Caco-2 (cell line): ENCODE measurements at places on chromosomes 5 and 9.

GRCh38 chr5:71873191-71873591 is 154.1 kb downstream of the CARTPT start:
- DNase-seq, result no peak

- DNase-seq, result no peak
Measured at GRCh38 chr5:144156767-144157171, 13.7 kb downstream of the YIPF5 start.

DNA sequence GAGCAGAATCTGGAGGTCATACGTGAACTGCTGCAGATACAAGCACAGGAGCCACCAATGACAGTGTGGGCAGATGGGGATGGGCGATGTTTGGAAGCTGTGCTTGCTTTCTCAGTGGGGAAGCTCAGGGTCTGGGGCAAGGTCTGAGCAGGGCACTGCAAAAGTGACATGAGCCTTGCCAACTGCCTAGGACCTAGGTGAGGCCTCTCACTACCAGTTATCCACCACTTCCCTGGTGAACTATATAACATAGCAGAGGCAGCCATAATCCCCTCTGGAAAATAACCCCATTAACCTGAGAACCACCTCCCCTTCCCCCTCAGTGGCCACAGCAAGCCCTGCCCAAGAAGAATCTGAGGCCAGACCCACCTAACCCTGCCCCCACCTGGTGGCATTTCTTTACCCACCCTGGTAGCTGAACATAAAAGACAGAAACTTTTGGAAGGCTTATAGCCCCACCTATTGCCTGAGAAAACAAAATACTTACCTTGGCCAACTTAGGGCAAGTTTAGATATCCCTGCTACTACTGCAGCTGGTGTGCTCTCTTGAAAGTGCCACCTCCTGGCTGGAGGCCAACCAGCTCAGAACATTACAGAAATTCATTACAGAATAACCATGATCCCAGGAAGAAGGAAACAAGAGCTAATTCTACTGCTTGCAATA is 18.8 kb upstream of the SPEF2 start:
- DNase-seq, result no peak

GRCh38 chr5:136679233-136679632 is 313.9 kb upstream of the TRPC7 start:
- DNase-seq, result no peak

- DNase-seq, result no peak
Measured at GRCh38 chr9:133621725-133622267, 12.6 kb upstream of the FAM163B start.

DNA sequence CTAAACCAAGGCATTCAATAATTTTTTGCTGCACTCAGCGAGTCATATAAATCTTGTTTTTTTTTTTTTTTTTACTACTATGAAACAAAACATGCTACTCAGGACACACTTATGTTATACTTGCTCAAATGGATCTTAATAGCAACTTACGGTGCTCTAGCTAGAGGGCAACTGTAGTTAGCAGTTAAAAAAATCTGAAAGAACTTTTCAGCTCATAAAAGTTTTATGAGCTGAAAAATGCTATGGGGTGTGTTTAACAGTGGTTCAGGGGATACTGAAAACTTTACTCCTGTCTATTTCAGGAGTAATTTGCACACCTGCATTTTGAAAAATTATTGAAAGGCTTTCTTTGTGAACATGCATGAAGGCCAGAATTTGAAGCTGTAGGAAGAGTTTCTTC is 53.4 kb downstream of the VCAN start:
- no peak for DNase-seq

- no peak for DNase-seq
Measured at GRCh38 chr5:7717691-7718090, 133.2 kb downstream of the CFAP90 start.

- DNase-seq, result no peak
Measured at GRCh38 chr9:91930475-91930874, 19.6 kb downstream of the ROR2 start.

GRCh38 chr5:112329419-112330090 is 89.5 kb downstream of the EPB41L4A start:
- no peak for DNase-seq

- no peak for DNase-seq
Measured at GRCh38 chr5:77437194-77437593, 54.9 kb downstream of the WDR41 start.

DNA sequence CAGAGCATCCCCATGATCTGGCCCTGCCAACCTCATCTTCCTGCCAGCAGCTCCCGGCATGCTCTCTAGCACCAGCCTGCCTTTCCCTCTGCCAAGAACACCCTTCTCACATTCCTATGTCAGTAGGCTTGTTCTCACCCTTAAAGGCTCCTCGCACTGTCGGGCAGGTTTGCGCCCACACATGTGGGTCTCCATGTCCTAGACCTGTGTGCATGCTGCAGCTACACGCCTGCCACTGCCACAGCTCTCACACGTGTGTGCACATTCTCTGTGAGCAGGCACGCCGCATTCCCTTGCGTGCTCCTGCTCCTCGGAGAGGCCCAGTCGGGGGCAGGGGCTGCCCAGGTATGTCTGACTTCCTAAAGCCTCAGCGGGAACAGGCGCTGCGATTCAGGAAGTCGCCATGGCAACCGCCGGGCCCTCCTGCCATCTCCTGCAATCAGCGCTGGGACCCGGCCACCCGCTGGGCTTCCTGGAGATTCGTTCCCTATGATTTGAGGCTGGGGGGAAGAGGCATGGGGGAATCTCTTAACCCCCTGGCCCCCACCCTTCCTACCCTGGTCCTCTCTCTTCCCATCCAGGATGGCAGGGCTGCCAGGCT is 28.1 kb downstream of the NDUFA8 start:
- DNase-seq, result no peak

DNA sequence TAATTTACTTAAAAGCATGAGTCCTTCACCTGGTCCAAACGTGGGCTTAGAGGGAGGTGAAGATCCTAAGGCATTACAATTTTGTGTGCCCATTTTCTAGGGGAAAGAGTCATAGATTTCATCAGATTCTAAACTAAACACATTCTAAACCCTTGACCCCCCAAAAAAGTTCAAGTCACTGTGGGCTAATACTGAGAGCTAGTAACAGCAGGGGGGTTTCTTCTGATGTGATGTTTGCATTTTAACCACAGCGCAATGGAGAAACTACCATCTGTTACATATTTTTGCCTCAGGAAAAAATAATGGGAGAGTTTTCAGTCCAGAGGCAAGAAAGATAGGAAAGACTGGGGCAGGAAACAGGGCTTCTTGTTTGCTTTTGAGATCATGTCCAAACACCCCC is 110.8 kb upstream of the SLC1A3 start:
- DNase-seq, result no peak

DNA sequence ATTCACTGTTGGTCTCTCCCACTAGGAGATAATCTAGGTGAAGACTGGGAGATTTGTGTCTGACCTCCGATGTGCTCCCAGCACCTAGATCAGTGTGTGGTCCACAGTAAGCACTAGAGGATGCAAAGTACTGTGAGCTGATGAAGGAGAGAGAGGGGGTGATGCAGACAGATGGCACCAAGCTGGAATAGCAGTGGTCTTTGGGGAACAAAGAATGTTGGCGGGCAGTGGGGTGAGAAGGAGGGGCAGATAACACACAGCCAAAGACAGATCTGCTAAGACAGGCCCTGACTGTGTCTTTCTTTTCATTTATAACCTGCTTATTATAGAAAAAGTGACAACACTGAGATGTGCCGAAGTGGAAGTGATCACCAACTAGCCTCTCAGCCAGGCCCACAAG is 37.5 kb downstream of the ERGIC1 start:
- DNase-seq, result no peak

DNA sequence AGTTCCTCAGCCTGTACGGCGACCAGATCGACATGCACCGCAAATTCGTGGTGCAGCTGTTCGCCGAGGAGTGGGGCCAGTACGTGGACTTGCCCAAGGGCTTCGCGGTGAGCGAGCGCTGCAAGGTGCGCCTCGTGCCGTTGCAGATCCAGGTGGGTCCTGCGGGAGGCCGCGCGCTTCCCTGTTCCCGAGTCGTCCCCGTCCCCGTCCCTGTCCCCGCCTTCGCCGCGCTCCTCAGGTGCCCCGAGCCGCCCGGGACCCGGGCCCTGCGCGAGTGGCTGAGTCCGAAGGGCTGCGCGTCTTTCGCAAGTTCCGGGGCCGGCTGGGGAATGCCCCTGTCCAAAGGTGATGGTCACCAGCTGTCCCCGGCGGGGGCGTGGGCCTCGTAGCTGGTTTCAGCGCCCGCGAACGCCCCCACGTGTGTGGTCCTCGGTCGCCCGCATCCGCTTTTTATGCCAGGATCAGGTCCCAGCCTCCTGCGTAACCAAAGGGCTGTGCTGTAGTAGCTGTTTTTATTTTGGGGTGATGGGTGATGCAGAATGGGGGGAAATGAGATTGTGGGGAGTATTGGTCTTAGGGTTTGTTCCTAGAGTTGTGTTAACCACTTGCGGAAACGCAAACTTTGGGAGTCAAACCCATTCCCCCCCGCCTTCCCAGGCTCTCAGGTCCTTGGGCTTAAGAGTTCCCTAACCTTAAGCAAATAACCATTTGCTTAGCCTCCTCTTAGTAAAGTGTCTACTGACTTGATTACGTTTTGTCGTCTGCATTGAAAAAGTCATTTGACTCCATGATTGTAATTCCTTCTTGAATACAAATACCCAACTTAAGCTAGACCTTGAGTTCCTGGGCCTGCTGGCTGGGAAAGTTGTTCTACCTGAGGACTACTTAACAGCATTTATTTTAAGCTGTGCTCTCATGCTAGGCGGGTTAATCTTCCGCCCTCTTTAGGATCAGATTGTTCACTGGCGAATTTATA is 663 bp downstream of the ISOC1 start:
- DNase-seq, result peak; percentile 83

GRCh38 chr5:24747327-24747726 is 102.5 kb upstream of the CDH10 start:
- no peak for DNase-seq

- no peak for DNase-seq
Measured at GRCh38 chr5:173961418-173961817, 27.6 kb upstream of the C5orf47 start.

DNA sequence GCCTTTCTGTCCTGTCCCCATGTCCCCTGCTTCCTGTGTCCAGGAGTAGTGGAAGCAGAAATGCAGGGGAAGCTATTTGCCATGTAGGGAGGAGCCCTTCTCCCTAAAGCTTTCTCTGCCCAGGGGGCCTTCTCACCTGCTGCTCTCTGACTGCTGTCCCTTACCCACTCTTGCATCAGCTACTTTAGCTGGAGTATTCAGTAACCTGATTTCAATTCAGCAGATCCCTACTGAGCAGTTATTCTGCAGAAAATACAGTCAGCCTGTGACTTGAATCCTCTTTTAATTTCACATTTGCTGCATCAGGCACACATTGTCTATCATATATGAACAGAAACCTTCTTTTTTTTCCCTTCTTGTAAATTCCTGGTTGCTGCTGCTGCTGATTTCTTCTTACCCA is 90.4 kb downstream of the MVB12B start:
- DNase-seq, result no peak

GRCh38 chr5:1718669-1719068 is 81.0 kb downstream of the MRPL36 start:
- no peak for DNase-seq

GRCh38 chr5:54083851-54084250 is 226.5 kb downstream of the ARL15 start:
- DNase-seq, result no peak

- no peak for DNase-seq
Measured at GRCh38 chr5:118435131-118435530, 553.2 kb downstream of the DTWD2 start.

DNA sequence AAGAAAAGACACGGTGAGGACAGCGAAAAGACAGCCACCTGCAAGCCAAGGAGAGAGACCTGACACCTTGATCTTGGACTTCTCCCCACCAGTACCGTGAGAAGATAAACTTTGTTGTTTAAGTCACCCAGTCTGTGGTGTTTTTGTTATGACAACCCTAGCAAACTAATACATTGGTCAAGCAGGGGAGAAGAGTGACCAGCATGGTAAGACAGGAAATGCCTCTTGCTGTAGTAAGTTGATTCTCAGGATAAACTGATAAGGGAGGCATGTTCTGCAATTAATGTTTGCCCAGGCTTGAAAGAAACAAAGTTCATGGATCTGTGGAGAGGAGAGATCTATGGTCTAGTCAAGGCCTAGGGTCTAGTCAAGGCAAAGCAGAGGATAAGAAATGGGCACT is 801.2 kb downstream of the MAT2B start:
- no peak for DNase-seq

GRCh38 chr5:68264024-68264956 is 48.7 kb downstream of the PIK3R1 start:
- no peak for DNase-seq

- DNase-seq, result no peak
Measured at GRCh38 chr5:125576822-125577221, 830.4 kb upstream of the ZNF608 start.
